ENCODE measurements at places on chromosomes 1 and 21.

DNA sequence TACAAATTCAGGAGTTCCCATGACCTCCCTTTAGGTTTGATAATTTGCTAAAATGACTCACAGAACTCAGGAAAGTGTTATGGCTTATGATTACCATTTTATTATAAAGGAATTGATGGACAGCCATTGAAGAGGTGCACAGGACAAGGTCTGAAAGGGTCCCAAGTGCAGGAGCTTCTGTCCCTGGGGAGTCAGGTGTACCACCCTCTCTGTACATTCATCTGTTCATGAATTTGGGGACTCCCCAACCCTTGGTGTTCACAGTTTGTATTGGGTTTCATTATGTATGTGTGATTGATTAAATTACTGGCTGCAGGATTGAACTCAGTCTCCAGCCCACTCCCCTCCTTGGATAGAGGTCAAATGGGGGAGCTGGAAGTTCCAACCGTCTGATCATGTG is 10.8 kb upstream of the IL10RB start:
- DNase-seq = no peak

GRCh38 chr1:77762072-77762476 is 2.4 kb upstream of the USP33 start:
- no peak for DNase-seq

DNA sequence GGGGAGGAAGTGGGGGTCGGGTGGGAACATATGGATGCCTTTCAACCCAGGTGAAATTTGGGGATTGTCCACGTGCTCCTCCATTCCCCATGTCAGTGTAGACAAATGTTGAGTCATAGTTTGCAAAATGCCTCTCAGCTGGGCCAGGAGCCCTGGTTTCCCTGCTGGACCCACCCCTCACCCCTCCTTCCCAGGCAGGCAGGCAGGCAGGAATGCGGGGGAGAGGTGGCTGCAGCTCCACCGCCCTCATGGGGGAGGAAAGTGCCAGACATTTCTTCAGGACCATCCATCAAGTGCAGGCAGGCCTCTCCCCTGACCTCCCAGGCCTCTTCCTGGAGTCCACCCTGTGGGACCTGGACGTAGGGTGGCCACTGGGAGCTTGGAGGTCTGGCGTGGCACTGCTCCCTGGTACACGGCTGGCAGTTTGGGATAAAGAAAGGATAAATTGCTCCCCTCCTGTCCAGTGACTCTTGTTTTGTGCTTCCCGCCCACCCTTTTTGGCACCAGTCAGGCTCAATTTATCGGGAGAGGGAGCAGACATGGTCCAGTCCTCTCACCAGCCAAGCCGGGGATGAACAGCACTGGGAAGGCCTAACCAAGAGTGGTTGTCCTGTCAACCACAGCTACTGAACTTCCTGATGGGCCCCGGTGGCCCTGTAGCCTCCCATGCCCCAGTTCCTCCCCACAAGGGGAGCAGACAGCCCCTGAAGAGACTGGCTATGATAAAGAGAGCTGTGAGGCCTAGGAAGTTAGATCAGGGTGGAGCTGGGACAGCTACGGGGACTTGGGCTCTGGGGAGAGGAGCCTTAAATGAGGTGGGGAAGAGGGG is 18.9 kb downstream of the NPR1 start:
- no peak for DNase-seq

DNA sequence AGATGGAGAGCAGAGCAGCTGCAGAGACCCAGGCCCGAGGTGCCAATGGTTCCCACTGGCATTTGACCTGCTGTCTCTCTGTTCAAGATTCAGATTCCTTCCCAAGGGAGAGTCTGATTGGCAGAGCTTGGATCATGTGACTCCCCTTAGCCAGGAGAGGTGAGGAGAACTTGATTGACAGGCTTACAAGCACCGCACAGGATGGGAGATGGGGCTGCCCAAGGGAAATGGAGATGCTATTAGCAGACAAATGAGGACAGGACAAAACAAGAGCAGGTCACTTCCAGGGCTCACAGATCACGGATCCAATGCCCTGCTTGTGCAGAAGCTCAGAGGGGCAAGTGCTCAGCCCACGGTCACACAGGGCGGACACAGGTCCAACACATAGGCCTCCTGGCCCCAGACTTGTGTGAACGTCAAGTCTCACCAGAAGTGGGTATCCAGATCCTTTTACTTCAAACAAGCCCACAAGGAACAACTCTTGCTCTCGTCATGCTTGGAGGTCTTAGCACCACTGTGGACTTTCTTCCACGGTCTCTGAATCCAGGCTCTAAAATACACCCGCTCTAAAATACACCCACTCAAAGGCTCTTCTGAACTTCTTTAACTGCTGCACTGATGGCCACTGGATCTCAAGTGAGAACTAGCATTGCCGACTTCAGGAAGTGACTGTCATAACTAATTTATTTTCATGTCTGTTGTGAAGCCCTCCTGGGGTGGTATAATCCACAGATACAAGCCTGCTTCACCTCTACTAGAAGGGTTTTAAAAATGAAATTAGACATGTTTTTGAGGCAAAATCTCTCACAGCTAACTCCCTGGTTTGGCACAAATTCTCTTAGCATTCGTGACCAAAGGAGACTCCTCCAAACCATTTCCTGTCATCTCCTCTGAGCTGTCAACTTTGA is 274.9 kb downstream of the RRAGC start:
- no peak for DNase-seq

- DNase-seq = no peak
These were observed 4.7 kb downstream of the ELF3 start for GRCh38 chr1:202014915-202015661.

DNA sequence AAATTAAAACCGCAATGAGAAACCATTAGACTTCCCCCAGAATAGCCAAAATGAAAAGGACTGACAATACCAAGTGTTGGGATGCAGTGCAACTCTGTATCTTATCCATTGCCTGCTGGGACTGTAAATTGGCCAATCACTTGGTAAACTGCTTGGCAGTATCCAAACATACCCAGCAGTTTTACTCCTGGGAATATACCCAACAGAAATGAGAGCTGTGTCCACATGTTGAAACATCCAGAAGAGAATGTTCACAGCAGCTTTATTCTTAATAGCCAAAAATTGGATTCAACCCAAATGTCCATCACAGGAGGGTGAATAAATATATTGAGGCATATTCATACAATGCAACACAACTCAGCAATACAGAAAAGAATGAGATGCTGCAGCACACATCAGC is 13.7 kb upstream of the FAM20B start:
- DNase-seq = no peak

- no peak for DNase-seq
These were observed 6.6 kb downstream of the GNG4 start for GRCh38 chr1:235642943-235643371.

GRCh38 chr1:48568501-48568900 is 96.5 kb upstream of the SPATA6 start:
- DNase-seq = no peak

DNA sequence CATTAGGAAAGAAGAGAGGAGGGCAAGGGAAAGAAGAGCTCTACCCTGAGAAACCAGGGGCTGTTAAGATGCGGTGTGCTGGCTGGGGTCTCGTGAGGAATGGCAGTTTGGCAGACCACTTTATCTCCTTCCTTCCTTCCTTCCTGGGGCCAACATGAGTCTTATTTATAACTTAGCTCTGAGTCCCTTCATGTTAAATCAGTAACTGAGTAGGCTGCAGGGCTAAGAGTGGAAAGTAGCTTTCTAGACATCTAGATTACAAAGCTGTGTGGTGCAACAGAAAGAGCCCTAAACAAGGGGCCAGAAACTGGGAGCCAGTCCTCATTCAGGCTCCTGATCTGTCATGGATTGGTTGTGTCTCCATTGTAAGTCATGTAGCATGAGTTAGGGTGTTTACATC is 135.4 kb upstream of the DUSP10 start:
- no peak for DNase-seq

- no peak for DNase-seq
These were observed 28.9 kb upstream of the DEPDC1 start for GRCh38 chr1:68525781-68526180.

DNA sequence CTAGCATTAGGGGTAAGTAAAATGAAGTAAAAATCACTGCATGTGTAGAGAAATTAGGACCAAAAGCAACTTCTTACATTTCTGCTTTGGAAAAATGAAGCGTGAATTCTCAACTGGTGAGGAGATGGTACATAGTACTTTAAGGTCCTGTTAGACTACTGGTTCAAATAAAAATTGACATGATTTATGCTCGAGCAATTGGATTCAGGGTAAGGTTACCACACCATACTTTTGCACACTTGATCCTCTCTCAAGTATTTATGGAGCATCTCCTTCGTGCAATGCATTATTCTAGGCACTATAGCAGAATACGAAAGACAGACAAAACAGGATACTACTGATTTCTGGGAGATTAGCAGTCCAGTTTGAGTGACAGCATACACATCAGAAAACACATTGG is 66.2 kb downstream of the BRINP2 start:
- DNase-seq = no peak
